NCI-H774 (cell line): ENCODE measurements at places on chromosomes 1 and 21.

- DNase-seq, result no peak
Measured at GRCh38 chr1:54551891-54552290, 3.9 kb downstream of the ACOT11 start.

- DNase-seq, result no peak
Measured at GRCh38 chr1:162639718-162640117, 7.5 kb downstream of the DDR2 start.

GRCh38 chr1:45306319-45306718 is 20.4 kb upstream of the HPDL start:
- DNase-seq, result no peak

- no peak for DNase-seq
Measured at GRCh38 chr21:22374218-22374969, 1376.2 kb downstream of the NCAM2 start.

DNA sequence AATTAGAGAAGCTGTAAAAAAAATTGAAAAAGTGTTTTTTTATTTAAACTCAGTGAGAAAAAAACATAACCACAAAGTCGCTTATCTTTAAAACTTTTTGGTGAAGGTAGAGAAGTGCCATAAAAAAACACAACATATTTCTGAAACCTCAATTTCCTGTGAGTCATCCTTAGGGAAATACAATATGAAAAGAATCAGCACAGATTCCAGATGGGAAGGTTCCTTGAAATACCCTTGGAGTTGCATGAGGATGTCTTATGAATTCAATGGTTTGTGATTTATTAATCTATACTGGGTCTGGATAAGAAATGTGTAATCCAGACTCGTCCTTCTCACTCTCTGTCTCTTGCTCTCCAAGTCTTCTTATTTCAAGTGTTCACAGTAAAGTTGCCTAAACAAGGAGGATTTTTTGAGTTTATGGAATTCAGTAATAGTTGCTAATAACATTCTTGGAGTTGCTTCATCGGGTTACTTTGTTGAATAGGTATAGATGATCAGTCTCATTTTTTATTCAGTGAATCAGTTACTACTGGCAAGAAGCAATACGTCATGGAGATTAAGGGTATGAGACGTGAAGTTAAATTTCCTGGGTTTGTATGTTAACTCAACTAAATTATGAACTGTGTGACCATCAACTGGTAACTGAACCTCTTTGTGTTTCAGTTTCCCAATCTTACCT is 191.4 kb downstream of the KCNK2 start:
- DNase-seq, result no peak

- no peak for DNase-seq
Measured at GRCh38 chr1:179107706-179108629, 26.1 kb downstream of the TOR3A start.

DNA sequence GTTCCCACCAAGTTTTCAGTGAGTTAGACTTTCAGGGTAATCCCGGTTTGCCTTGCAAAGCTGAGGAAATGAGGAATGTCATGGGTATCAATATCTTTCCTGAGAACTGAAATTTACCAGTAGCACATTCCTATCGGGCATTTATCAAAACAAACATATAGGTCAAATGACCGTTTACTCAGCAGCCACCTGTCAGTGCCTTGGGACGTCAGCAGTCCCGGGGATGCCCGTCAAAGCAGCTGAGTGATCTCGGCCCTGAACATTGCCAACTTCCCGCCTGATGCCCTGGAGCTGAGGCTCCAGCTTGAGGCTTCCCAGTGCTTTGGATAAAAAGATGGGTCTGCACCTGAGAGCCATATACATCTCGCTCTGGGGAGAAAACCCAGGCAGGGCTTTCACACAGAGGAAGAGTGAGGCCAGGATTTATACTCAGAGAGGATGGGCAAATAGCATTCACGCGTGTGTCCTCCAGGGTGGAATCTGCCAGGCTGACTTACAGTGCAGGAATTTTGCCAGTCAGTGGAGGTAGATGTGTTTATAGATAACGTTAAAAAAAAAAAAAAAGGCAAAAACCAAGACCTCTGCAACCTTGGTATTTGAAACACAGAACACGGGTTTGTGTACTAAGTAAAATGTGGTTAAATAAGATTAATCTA is 435.7 kb upstream of the VAMP3 start:
- no peak for DNase-seq

GRCh38 chr1:206723805-206724472 is 39.2 kb downstream of the MAPKAPK2 start:
- no peak for DNase-seq

DNA sequence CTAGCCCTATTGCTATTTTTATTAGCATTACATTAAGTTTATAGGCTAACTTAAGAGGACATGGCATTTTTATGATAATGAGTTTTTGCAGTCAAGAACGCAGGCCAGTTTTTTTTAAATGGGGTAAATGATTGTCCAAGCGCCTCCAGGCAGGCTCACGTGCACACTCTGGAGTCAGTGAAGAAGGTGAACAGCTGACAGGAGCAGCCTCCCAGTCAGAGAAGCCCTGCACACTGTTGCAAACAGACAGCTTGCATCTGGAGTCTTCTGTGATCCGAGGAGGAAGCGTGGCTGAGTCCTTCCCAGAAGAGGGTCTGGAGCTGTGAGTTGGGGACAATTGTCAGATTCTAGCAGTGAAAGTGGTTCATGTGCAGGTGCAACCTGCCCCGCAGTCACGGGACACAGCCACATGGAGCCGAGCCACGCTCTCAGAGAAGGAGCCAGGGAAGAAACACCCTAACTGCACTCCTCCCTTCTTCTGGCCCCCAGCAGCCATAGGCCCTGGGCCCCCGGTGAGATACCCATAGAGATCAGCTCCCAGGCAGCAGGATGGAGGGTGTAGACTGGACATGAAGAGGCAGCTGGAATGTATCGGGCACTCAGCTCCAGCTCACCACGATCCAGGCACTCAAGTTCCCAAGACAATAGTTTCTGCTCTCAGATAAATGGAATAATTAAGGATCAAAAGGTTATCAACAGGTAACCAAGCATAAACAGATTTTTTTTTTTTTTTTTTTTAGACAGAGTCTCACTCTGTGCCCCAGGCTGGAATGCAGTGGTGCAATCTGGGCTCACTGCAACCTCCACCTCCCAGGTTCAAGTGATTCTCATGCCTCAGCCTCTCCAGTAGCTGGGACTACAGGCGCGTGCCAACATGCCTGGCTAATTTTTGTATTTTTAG is 26.4 kb downstream of the CAPN2 start:
- DNase-seq, result no peak

GRCh38 chr1:43958351-43959255 is 11.2 kb upstream of the DPH2 start:
- no peak for DNase-seq

- no peak for DNase-seq
Measured at GRCh38 chr1:27554759-27555699, 48.9 kb downstream of the AHDC1 start.

DNA sequence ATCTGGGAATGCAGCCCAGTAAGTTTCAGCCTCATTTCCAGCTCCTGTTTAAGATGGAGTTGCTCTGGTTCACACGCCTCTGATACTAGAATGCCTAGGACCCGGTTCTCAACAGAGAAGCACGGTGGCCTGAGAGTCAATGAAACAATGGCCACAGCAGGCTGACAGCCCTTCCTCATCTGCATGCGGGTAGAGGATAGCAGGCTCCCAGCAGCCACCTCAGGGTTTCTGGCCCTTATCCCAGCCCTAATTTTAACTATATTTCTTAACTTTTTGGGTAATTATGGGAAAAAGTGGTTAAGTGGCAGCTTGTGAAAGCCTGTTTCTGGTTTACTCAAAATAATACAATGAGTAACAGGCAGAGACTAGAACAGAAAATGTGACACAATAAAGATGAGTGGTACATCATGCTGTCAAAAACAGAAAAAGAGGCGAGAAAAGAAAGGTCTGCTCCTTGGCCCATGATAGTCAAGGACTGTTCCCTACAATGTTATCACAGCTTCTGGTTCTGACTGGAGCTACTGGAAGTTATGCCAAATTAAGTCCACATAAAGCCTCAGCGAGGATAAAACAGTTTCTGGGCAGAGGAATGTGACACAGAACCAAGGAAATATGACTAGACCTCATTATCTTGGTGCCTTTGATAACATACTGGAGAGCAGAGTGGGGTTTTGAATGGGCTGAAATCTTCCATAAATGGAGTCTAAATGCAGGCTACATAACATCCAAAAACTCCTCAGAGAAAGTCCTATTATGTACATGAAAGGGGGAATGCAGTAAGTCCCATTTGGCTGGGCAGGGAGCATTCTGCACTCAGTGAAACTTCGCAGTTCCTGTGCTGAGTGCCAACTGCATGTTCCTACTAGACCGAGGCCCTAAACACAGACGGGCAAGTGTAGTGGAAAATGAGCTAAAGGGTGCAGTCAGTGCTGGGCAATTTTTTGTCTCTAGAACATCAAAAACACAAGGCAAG is 92.1 kb downstream of the NIBAN1 start:
- DNase-seq, result no peak

DNA sequence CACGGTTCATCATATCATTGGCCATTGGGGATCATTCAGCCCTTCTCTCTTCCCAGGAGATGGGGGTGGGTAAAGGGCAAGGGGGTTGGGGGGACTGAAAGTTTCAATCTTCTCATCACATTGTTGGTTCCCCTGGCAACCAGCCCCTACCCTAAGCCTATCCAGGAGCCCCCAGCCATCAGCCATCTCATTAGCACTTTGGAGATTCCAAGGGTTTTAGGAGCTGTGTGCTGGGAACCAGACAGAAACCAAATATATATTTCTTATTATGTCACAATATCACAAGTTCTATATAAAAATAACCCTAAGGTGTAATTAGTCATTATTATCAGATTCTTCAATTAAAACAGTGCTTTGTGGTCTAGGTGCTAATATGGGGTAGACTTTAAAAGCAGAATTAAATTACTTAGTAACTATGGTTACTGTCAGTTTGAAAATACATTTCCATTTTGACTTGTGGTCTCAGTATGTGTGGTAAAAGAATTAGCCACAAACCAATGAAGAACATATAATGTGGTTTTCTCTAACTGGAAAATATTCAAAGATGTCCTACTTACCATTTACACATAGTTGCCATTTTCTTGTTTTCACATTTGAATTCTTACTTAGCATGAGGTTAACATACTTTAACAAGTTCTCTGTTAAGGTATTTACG is 28.1 kb downstream of the IL23R start:
- no peak for DNase-seq

- DNase-seq, result no peak
Measured at GRCh38 chr1:11406845-11407244, 72.1 kb upstream of the DISP3 start.

DNA sequence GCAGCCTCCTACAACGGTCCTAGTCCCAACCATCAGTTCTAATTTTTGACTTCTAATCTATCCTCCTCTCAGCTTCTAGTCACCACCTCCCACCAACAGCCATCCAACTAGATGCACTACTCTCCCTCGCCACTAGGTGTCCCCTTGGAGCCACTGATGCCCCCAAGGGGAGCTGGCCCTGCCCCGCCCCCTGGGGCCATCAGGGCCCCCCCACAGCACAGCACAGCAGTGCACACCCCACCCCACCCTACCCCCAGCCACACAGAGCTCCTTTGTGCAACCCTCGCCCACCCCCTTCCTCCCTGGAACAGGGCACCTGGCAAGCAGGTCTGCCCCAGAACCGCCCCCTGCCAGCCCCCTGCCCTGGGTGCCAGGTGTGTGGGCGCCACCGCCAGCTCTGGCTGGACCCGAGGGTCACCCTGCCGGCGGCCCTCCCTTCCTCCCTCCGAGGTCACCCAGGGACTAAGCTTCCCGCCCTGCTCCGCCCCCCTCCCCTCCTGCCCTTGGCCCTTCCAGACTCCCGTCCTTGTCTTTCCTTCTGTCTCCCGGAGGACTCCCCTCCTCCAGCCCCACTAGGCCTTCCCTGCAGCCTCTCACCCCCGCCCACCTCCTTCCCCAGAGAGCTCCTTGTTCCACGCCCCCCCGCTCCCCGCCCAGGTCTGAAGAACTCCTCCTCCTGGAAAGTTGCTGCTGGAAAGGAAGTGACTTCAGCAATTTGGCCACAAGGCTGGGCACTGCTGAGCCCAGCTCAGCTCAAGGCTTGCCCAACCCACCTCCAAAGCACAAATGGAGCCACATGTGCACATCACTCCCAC is 47.0 kb downstream of the AHDC1 start:
- no peak for DNase-seq

- no peak for DNase-seq
Measured at GRCh38 chr1:210260096-210260495, 27.5 kb downstream of the SERTAD4 start.

DNA sequence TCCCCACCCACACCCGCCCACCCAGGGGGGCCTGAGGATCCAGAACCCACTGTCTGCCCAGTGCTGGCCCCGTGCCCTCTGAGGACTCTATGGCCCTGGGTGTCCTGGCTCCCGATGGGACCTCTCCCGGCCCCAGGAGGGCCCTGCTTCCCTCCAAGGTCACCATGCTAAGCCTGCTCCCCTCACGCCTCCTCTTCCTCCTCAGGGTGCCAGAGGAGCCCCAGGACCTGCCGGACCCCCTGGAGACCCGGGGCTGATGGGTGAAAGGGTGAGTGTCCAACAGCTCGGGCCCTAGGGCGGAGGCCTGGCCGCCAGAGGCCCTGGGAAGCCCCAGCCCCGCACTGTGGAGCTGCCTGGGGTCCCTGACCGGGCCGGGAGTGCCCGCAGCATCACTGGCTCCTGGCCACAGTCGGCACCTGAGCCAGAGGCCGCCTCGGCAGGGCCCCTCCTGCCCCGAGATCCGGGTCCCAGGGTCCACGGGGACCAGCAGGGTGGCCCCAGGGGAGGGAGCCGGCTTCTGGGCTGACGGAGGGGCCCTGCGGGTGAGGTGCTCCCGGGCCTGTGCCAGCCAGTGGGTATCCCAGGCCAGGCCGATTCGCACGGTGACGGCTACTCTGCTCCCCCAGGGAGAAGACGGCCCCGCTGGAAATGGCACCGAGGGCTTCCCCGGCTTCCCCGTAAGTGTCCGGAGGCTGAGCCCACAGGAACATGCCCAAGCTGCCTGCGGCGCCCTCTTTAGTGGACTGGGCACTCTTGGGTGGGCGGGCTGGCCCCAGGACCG is 16.1 kb downstream of the COL6A1 start:
- no peak for DNase-seq

DNA sequence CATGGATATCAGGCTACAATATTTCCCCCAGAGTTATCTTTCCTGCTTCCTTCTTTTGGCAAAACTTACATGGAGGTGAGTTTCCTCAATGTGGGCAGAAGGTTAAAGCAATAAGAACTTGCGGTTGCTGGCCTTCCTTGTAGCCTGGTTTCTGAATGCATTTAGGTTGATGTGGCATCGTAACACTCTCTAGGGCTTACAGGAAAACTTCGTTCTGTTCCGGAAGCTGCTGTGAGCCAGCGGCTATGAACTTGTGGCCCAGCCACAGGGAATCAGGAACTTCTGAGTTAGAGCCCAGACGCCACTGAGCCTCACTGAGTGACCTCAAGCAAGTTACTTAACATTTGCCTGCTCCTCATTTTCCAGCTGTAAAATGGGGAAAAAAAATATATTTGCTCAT is 623.4 kb upstream of the ADAMTS5 start:
- no peak for DNase-seq
